ENCODE measurements at places on chromosomes 1 and 21.
A peak's percentile ranks its signal among the peaks of the same experiment; 100 is the strongest.

- H3K36me3 ChIP-seq = no peaks in the 10 kb centered on the region
- H3K27ac ChIP-seq = no peak overlapping the region
- H3K4me3 ChIP-seq = no peak overlapping the region
- no peak for DNase-seq
- no peaks in the 10 kb centered on the region for H3K27me3 ChIP-seq
These were observed 136.6 kb downstream of the PLXNA2 start for GRCh38 chr1:208107425-208108212.

- H3K27me3 ChIP-seq = no peaks in the 10 kb centered on the region
- DNase-seq = peak; percentile 28
- H3K36me3 ChIP-seq = no peaks in the 10 kb centered on the region
These were observed 539 bp downstream of the ANP32E start for GRCh38 chr1:150235294-150235851.

GRCh38 chr1:42692461-42692860 is 10.2 kb downstream of the YBX1 start:
- H3K36me3 ChIP-seq = peaks cover 9% of the 10 kb centered on the region
- H3K4me1 ChIP-seq = peaks cover 51% of the 10 kb centered on the region
- peak; percentile 57 for DNase-seq
- H3K27me3 ChIP-seq = no peaks in the 10 kb centered on the region

DNA sequence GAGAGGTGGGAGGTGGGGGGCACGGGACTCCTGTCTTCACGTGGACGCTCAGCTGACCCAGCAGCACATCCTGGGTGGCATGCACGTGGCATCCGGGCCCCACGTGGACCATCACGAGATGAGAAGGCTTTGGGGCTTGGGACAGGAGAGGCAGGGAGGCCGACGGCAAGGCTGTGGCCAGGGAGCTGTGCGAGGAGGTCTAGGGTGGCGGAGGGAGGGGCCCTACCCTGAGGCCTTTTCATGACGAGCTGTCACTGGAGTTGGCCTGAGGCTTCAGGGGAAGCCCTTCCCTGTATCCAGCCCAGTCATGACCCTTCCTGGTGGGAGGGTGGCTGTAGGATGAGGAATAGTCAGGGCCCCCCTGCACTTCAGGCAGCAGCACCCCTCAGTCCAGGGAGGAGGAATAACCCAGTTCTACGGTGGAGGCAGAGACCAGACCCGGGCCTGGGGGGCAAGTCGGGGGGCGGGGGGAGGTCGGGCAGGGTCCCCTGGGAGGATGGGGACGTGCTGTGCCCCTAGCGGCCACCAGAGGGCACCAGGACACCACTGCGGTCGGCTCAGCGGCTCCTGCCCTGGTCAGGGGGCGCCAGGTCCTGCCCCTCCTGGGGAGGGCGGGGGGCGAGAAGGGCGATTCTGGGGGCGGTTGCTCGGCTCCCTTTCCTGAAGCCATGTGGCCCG is 2.0 kb upstream of the PERM1 start:
- H3K36me3 ChIP-seq = no peaks in the 10 kb centered on the region
- H3K27me3 ChIP-seq = peaks cover 72% of the 10 kb centered on the region
- no peak overlapping the region for H3K27ac ChIP-seq
- DNase-seq = peak; percentile 51
- no peak overlapping the region for H3K4me3 ChIP-seq

- H3K36me3 ChIP-seq = no peaks in the 10 kb centered on the region
- no peak overlapping the region for H3K4me3 ChIP-seq
- H3K27me3 ChIP-seq = peaks cover 12% of the 10 kb centered on the region
- no peak for DNase-seq
- no peaks in the 10 kb centered on the region for H3K4me1 ChIP-seq
These were observed 60.0 kb downstream of the FBXO2 start for GRCh38 chr1:11594222-11594621.

DNA sequence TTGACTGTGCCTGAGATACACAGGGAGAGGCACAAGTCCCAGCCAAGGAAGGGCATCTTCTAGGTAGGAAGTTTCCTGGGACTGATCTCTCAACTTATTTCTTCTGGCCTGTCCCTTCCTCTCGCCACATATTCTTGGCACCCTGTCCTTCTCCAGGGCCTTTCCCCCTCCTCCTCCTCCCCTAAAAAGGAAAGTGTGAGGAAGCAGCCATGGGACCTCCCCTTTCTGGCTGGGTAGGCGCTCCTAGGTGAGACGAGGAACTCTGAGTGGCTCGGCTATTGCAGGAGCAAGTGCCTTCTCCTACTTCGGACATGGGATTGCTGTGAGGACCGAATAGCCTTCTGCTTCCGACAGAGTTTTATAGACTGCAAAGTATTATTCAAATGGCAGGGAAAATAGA is 15.5 kb upstream of the MTARC2 start:
- H3K4me3 ChIP-seq = peak overlapping the region; percentile 29
- H3K36me3 ChIP-seq = no peaks in the 10 kb centered on the region
- peak overlapping the region; percentile 62 for H3K27ac ChIP-seq
- H3K4me1 ChIP-seq = peaks cover 26% of the 10 kb centered on the region

GRCh38 chr1:209430107-209430506 is 153.4 kb upstream of the CAMK1G start:
- no peak overlapping the region for H3K4me3 ChIP-seq
- H3K27ac ChIP-seq = no peak overlapping the region
- no peaks in the 10 kb centered on the region for H3K36me3 ChIP-seq

DNA sequence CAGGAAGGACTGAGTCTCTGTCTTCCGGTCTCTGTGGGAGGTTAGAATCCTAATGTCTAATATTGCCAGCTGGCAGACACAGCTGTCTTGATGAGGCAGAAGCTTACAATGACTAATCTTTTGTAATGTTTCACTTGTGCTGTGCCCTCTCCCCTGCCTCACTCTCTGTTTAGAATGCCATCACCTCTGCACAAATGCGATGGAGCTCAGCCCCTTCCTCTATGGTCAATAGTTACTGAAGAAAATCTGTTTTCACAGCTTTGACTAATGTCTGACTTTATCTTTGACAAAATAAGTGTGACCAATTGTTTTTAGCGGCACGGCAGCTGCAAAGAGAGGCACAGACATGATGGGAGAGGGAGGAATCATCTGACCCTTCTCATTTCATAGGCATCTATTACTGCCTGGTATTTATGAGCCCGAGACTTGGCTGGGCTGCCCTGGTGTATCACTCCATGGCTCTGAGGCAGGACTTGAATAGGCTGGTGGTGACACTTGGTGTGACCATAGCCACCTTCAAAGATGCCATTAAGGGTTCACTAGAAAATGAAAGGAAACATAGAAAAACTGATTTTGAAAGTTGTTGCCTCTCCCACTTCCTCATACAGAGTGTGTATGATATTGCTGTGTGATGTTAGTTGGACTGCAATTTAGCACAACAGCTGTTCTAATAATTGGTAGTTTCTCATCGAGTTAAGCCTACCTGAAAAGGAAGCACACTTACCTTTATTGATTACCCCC is 163.2 kb upstream of the NBPF11 start:
- H3K4me3 ChIP-seq = no peak overlapping the region
- H3K27me3 ChIP-seq = peaks cover 60% of the 10 kb centered on the region
- no peak overlapping the region for H3K27ac ChIP-seq
- H3K36me3 ChIP-seq = no peaks in the 10 kb centered on the region
- no peak for DNase-seq

DNA sequence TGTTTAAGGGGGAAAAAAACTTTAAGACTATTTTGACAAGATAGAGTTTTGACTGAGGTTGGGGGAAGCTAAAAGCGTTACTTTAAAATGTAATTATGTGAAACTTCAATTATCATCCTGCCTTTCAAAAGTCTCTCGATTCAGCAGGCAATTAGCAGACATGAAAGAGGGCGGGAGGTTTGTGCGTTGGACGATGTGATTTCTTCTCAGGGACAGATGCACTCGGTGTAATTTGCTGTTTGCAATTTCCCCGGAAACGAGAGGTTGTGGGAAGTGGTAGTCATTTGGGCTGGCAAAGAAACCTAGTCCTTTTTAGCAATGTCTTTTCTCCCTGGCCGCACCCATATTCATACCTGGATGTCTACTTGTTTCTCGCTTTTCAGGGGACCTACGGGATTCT is 27.1 kb downstream of the KAZN start:
- no peak overlapping the region for H3K27ac ChIP-seq
- H3K36me3 ChIP-seq = no peaks in the 10 kb centered on the region
- H3K4me1 ChIP-seq = no peaks in the 10 kb centered on the region
- H3K27me3 ChIP-seq = no peaks in the 10 kb centered on the region
- DNase-seq = no peak
- H3K4me3 ChIP-seq = no peak overlapping the region

GRCh38 chr1:179817789-179818188 is 59.8 kb downstream of the TOR1AIP2 start:
- H3K4me3 ChIP-seq = no peak overlapping the region
- peaks cover 16% of the 10 kb centered on the region for H3K4me1 ChIP-seq
- H3K36me3 ChIP-seq = no peaks in the 10 kb centered on the region
- H3K27ac ChIP-seq = no peak overlapping the region
- no peak for DNase-seq

- H3K27me3 ChIP-seq = no peaks in the 10 kb centered on the region
- H3K4me1 ChIP-seq = peaks cover 73% of the 10 kb centered on the region
- no peaks in the 10 kb centered on the region for H3K36me3 ChIP-seq
- no peak for DNase-seq
These were observed 4.1 kb downstream of the AHDC1 start for GRCh38 chr1:27599605-27600497.

GRCh38 chr1:12709091-12709491 is 6.8 kb upstream of the AADACL3 start:
- no peaks in the 10 kb centered on the region for H3K4me1 ChIP-seq
- no peak overlapping the region for H3K4me3 ChIP-seq
- no peak overlapping the region for H3K27ac ChIP-seq
- H3K27me3 ChIP-seq = no peaks in the 10 kb centered on the region
- no peak for DNase-seq
- no peaks in the 10 kb centered on the region for H3K36me3 ChIP-seq

- H3K4me3 ChIP-seq = no peak overlapping the region
- no peaks in the 10 kb centered on the region for H3K27me3 ChIP-seq
- H3K4me1 ChIP-seq = peaks cover 3% of the 10 kb centered on the region
- H3K36me3 ChIP-seq = no peaks in the 10 kb centered on the region
- peak; percentile 71 for DNase-seq
These were observed 17.2 kb upstream of the RASSF5 start for GRCh38 chr1:206489980-206490770.

- H3K4me1 ChIP-seq = no peaks in the 10 kb centered on the region
- H3K36me3 ChIP-seq = no peaks in the 10 kb centered on the region
- no peaks in the 10 kb centered on the region for H3K27me3 ChIP-seq
- H3K4me3 ChIP-seq = no peak overlapping the region
These were observed 40.2 kb downstream of the IL12RB2 start for GRCh38 chr1:67347688-67348472.

GRCh38 chr1:85496941-85497582 is 32.1 kb upstream of the DDAH1 start:
- H3K27ac ChIP-seq = no peak overlapping the region
- H3K4me1 ChIP-seq = no peaks in the 10 kb centered on the region
- H3K36me3 ChIP-seq = no peaks in the 10 kb centered on the region
- no peak overlapping the region for H3K4me3 ChIP-seq

- no peak for DNase-seq
- H3K4me3 ChIP-seq = no peak overlapping the region
- H3K36me3 ChIP-seq = no peaks in the 10 kb centered on the region
These were observed 721.1 kb upstream of the TMPRSS15 start for GRCh38 chr21:19124691-19125090.

DNA sequence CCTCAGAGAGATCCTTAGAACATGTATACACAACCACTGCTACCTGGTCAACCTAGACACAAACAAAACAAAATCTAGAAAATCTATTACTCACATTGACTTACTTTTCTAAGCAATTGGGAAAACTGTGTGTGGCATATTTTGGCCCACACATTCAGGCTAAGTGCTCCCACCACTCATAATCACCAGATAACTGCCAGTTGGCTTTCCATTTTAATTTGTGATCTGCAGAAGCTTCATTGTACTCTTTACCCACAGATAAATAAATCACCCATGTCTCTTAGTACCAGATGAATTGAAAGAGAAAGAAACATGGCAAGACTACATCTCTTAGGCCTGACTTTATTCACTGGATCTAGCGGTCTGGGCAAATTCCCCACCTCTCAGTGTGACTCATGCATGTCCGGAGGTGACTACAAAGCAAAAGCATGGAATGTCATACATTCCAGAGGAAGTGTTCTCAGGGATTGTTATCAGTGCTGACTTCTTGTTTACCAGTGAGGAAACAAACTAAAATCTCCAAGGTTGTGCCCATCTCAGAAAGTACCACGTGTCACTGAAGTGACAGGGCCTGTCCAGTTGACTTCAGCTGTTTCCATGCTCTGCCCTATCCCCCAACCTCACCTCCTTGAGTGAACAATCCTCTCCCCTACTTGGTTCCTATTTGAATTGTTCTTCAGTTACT is 52.4 kb upstream of the BCL10 start:
- DNase-seq = no peak
- H3K4me1 ChIP-seq = peaks cover 24% of the 10 kb centered on the region
- H3K4me3 ChIP-seq = no peak overlapping the region
- H3K27ac ChIP-seq = no peak overlapping the region

- no peak for DNase-seq
- H3K27ac ChIP-seq = no peak overlapping the region
- H3K36me3 ChIP-seq = no peaks in the 10 kb centered on the region
- H3K4me1 ChIP-seq = no peaks in the 10 kb centered on the region
These were observed 255.5 kb downstream of the GPR52 start for GRCh38 chr1:174703309-174703708.

DNA sequence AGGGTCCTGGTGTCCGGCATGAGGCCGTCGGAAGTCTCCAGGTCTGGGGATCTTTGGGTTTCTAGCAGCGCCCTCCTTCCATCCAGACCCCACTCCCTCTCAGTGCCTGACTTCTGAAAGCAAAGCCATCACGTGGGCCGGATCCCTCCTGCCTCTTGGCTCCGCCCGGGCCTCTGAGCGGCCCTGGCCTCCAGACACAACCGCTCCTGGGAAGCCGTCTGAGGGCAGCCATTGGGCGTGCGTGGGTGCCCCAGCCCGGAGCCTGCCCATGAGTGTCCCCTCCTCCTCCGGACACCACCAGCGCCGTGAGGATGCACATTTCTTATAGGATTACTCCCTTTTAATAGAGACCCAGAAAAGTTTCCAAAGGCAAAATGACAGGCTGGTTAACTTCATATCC is 137.0 kb upstream of the ARHGEF16 start:
- no peak for DNase-seq
- no peak overlapping the region for H3K27ac ChIP-seq
- peaks cover under 1% of the 10 kb centered on the region for H3K27me3 ChIP-seq
- peaks cover 37% of the 10 kb centered on the region for H3K4me1 ChIP-seq

DNA sequence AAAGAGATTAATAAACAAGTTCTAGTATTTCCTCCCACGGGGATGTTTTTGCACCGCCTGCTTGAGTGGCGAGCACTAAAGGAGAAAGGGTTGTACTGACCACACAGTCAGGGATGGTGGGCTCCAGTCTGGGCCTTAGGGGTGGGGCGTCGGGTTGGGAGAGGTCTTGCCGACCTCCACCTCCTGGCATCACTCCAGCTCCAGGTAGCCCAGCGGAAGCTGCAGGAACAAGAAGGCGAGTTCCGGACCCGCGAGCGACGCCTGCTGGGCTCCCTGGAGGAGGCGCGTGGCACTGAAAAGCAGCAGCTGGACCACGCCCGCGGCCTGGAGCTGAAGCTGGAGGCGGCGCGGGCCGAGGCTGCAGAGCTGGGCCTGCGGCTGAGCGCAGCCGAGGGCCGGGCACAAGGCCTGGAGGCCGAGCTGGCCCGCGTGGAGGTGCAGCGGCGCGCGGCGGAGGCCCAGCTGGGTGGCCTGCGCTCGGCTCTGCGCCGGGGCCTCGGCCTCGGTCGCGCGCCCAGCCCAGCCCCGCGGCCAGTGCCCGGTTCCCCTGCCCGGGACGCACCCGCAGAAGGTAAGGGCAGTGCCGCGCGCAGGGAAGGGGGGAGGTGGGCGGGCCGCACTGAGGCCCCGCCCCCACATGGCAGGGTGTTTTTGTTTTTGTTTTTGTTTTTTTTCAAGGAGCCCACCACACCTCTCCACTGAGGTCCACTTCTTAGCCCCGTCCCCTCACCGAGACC is 19.7 kb downstream of the MFAP2 start:
- no peaks in the 10 kb centered on the region for H3K36me3 ChIP-seq
- H3K4me1 ChIP-seq = peaks cover 13% of the 10 kb centered on the region
- peak overlapping the region; percentile 61 for H3K27ac ChIP-seq
- DNase-seq = peak; percentile 94
